ENCODE measurements at places on chromosomes 6 and 20. TPM values are rescaled to one million over a fixed set of nuclear protein-coding genes. Genes with fewer than 3 reads are reported as not detected.

Gene ZNF334
- not detected for total RNA-seq

Gene RNF39
- total RNA-seq = not detected

Gene TBP
- 17.9 TPM for total RNA-seq

Gene GNAS-AS1
- 0.90 TPM for total RNA-seq

Gene PPP1R3G
- 0.16 TPM for total RNA-seq

Gene CD83
- 43.5 TPM for total RNA-seq

Gene PRSS35
- 0.18 TPM for total RNA-seq

Gene NDRG3
- total RNA-seq = 18.3 TPM

Gene NFATC2
- total RNA-seq = 1.8 TPM

Gene MROH8
- 8.2 TPM for total RNA-seq

- no peak for DNase-seq
Observed at GRCh38 chr6:33490621-33491020, 36.2 kb downstream of the ZBTB9 start.

DNA sequence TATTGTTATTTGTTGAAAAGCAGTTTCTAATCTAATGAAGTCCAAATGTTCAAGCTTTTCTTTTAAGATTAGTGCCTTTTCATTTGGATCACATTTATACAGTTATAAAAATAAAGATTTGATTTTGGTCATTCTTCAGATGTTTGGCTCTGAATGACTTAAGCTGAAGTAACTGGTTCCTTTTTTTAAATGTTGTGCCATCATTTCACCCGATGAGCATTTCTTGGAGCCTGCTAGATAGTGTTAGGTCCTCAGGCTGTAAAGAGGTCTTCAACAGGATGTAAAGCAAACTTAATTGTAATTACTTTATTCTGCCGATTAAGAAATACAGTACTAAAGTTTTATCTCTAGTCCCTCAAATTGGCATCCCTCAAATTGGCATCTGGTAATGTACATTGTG lies 41.2 kb upstream of the ASIP start:
- DNase-seq = no peak

- DNase-seq = no peak
Observed at GRCh38 chr6:42933205-42933604, 3.9 kb downstream of the CNPY3 start.

GRCh38 chr6:161308075-161308655 lies 34.3 kb upstream of the AGPAT4 start:
- DNase-seq = no peak

GRCh38 chr6:82461536-82461935 lies 97.9 kb downstream of the TPBG start:
- no peak for DNase-seq

DNA sequence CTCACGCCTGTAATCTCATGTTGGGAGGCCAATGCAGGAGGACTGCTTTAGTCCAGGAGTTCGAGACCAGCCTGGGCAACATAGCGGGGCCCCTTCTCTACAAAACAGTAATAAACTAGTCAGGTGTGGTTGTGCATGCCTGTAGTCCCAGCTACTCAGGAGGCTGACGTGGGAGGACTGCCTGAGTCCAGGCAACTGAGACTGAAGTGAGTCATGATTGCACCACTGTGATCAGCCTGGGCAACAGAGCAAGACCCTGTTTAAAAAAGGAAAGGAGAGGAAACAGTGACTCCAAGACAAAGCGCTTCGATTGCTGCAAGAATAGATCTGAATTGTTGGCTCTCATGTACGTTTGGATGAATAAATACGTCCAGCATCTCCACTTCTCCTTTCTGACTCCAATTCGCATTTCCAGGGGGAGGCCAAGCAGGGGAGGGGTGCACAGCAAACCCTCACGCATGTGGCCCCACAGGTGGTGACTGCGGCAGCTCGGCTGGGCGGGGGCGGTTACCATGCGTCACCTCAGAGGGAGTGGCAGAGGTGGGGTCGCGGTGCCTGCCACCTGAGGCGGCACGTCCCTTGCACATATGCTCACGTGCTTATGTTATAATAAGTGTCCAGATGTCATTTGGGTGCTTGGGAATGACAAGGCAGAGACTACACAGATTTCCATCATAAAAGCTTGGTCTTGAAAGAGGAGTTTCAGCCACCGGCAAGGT lies 95.1 kb upstream of the MPC1 start:
- no peak for DNase-seq

- no peak for DNase-seq
Observed at GRCh38 chr6:158686791-158687381, 37.0 kb downstream of the SYTL3 start.

- no peak for DNase-seq
Observed at GRCh38 chr20:33963751-33964150, 30.0 kb upstream of the RALY start.

GRCh38 chr6:31157513-31158139 lies at the start of gene CCHCR1:
Gene CCHCR1, minus strand, starts transcription at chr6:31157802. Its CDS starts 202 bp downstream, at chr6:31157600.
- no peak for DNase-seq

GRCh38 chr6:170082531-170083187 lies 208.2 kb downstream of the DLL1 start:
- DNase-seq = peak; percentile 3

DNA sequence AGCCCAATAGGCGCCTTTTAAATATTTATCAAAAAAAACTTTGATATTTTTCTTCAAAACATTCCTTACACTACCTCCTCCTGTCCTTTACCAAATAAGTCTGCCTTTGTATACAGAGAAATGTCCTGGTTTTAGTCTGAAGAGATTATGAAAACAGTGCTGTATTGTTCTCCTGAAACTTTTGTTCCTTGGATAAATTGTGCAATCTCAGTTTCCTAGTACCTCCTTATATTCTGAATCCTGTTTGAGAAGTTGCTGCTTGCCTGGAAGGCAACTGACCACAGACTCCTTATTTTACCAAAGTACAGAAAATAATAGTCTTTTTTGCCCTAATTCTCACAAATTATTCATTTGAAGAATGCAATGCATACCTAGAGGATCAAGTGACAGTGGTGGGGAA lies 349.5 kb downstream of the EPHA7 start:
- DNase-seq = peak; percentile 34

GRCh38 chr6:11714798-11715285 lies 63.8 kb downstream of the ADTRP start:
- DNase-seq = no peak

DNA sequence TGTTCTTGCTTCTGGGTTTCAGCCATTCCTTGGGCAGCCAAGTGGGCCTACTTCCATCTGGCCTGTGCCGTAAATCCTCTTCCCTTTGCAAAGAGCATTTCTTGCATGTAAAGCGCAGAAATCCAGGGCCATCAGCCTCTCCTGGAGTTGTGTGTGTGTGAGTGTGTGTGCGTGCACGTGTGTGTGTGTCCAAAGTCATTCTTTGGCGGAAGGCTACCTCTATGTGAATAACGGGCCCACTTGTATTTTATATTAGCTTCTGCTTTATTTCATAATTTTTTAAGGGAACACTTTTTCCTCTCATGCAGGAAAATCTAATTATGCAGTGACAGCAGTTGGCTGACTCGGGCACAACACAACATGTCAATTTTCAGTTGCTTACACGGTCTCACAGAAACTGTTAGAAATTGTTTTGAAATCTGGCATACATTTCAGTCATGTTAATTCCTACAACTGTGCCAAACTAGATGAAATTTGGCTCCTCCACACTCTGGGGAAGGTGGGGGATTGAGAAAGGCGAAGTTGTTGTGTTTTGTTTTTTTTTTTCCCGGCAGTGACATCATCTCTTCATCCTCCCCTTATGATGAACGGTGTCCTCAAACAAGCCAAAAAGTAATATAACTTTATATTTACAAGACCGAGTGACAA lies 223.7 kb upstream of the TSHZ2 start:
- DNase-seq = no peak

- no peak for DNase-seq
Observed at GRCh38 chr20:48815537-48815936, 12.3 kb downstream of the PREX1 start.

GRCh38 chr20:10906834-10907233 lies 233.0 kb upstream of the JAG1 start:
- DNase-seq = no peak

DNA sequence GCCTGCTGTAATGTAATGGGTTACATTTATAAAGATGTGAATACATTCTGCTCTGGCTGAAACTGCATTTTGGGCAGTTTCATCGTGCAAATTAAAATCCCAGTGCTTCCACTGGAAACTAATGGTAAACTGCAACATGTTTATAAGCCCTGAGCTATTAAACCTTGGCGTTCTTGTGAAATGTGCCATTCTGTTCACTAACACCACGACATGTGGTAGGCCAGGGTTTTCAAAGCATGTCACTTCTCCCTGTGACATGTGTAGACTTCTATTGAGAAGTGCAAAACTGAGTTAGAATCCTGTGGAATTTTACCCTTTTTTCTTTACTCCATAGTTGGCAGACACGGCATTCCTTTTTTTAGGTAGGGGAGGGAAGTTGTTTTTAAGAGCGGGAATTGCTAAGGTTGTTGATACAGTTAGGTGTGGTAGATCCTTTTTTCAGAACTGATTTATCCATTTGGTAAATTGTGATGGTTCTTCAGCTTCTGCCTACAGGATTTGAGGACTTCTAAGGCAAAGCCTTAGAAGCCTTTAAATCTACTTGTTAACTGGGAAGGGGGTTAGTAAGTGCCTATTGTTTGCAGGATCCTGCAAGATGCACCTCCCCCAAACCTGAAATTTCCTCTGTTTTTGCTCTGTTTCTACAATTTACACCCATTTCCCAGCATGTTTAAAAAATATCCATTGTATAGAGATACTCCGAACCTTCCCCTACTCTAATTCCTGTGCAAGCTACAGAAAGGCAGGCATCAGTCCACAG lies 4.2 kb downstream of the SASH1 start:
- no peak for DNase-seq

DNA sequence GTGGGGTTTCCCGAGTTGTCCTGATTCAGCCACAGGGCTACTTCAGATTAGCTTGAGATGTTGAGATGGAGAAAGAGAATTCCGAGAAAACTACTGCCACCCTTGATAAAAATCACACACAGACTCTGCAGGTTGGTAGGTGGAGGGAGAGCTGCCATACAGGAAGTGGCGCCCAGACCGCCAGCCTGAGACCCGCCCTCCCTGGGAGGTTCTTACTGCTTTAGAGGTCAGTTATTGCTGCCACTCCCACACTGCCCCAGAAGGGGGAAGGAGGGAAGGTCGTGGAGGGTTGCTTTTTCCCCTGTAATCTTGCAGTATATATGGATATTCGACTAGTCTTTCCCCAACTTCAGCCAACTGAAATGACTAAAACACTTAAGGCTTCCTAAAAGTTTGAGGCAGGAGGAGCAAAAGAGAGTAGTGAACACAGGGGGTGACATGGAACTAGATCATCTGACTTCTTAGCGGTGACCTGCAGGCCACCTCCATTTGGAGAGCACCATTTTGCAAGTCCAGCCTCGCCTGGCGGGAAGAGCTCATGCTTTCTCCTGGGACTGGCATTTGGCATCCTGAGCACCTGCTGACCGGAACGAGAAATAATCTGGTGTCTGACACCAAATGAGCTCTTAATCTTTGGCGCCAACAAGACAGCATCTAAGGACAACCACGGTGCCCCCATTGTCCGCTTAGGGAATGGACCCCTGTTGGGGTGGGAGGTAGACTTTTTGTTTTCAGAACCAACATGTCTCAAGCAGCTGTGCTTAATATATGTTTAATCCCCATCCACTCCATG lies 35.7 kb upstream of the SLC22A1 start:
- DNase-seq = no peak

DNA sequence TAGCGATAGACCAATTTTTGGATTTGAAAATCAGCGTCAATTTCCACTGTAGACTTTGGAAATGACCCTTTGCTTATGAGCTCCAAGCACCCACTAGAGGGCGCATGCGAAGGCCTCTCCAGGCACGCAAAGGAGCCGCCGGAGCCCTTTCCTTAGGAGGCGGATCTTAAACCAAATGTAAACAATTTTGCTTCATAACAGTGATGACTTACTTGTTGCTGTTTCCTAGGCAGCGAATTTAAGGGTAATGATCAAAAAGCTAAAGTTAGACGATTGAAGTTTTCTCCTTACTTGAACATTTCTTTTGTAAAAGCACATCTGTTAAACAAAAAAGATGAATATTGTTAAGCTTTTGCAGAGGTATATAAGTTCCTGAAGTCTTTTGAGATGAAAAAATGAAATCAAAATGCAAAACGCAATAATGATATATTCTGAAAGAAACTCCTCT lies 29.2 kb upstream of the EXOC2 start:
- DNase-seq = peak; percentile 91

GRCh38 chr6:153568628-153569027 lies 437.5 kb upstream of the RGS17 start:
- DNase-seq = no peak
